ENCODE measurements at places on chromosomes 1 and 21.
A peak's percentile ranks its signal among the peaks of the same experiment; 100 is the strongest.

- no peak for DNase-seq
Measured at GRCh38 chr21:44065428-44065827, 41.8 kb upstream of the PWP2 start.

GRCh38 chr1:41498804-41499203 lies 14.3 kb upstream of the EDN2 start:
- DNase-seq = no peak

- peak; percentile 47 for DNase-seq
Measured at GRCh38 chr1:206685769-206686477, 1.2 kb downstream of the MAPKAPK2 start.

GRCh38 chr1:209674957-209675564 lies at the start of gene G0S2:
TSS of gene G0S2 (plus strand) at chr1:209675412. CDS start at chr1:209675685, 273 bp downstream.
- DNase-seq = peak; percentile 12

- DNase-seq = no peak
Measured at GRCh38 chr1:36913016-36913415, 121.3 kb downstream of the GRIK3 start.

DNA sequence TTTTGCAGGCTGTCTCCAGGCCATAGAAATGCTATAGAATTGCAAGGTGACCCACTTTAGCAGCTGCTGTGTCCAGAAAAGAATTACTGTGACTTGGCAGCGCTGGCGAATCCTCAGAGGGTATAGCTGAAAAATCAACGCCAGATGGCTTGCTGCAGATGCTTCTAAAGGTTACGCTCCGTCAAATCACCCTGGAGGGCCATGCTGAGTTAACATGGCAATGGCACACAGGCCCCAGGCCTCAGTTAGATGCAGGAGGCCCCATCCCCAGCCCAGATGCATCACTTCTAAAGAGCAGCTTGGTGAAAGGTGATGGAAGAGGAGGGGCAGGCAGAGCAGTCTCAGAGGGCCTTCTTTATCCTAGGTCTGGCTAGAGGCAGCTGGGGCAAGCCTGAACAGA lies 18.0 kb downstream of the KIAA1614 start:
- DNase-seq = no peak

GRCh38 chr21:46100426-46100825 lies 2.5 kb downstream of the COL6A2 start:
- peak; percentile 4 for DNase-seq

- DNase-seq = no peak
Measured at GRCh38 chr1:246001837-246002230, 505.2 kb downstream of the SMYD3 start.

DNA sequence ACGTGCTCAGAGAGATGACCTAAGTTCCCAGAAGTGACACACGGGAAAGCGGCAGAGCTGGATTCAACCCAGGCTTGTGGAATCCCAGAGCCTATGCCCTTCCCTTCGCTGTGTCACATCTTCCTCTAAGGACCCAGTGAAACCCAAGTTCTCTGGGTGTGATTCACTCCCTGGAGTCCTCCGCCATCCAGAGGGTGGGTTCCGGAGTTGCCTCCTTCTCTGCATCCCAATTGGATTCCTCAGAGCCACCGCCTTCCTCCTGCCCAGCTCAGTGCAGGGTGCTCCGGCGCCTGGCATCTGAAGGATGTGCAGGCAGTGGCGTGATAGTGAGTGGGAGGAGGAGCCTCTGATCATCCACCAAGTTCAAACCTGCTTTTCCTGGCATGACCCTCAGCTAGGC lies 20.7 kb upstream of the RCC2 start:
- no peak for DNase-seq

DNA sequence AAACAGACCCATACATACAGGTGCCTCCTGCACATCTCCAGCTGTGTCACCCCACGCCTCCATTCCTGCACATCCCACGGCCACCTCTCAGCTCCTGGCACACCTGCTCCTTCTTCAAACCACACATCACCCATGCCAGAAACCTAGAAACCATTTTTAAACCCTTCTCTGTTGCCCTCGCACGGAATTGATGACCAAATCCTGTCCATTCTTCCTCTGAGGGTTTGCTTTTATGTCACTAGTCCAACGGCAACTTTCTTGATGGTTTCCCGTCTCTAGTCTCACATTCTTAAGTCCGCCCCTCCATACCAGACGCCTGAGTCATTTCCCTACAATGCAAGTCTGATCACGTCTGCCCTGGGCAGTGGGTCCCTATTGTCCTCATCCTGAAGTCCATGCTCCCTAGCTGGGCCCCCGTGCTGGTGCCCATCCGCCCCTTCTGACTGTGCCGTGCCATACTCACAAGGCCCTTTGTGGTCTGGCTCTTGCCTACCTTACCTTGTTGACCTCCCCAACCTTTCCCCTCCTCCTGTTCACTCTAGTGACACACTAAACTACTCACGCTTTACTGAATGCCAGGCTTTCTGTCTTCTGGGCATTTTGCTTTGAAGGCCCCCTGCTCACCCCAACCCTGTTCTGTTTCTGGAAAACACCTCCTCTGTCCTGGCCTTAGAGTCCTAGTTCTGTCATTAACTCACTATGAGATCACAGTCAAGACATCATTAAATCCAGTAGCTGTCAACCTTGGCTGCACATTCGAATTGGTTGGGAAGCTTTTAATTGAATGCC lies 17.6 kb downstream of the SLC2A1 start:
- no peak for DNase-seq

DNA sequence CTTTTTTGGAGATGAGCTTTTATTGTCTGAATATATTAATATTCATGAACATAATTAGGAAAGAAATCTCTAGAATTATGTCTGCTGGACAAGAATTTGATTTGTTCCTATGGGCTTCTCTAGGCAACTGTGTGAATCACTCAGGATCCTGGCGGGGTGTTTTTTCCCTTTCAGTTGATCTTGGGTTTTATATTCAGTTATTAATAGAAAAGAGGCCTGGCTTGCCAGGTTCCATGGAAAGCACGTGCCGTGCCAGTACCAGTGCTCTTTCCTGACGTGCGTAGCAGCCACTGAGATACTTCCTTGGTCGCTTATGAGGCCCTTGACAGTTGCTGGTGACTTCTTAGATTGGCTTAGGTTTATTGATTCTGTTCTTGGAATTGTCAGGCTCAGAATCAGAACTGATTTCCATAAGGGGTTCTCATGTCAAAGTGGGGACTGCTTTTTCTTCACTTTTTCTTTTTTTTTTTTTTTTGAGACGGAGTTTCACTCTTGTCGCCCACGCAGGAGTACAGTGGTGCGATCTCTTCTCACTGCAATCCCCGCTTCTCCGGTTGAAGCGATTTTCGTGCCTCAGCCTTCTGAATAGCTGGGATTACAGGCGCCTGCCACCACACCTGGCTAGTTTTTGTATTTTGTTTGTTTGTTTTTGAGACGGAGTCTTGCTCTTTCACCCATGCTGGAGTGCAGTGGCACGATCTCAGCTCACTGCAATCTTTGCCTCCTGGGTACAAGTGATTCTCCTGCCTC lies 48.7 kb upstream of the KIF1B start:
- DNase-seq = no peak

GRCh38 chr1:23546897-23547584 lies 12.3 kb downstream of the ID3 start:
- DNase-seq = no peak

- no peak for DNase-seq
Measured at GRCh38 chr21:38637161-38637560, 138.9 kb upstream of the ERG start.

- no peak for DNase-seq
Measured at GRCh38 chr1:94327001-94327690, 89.8 kb upstream of the ARHGAP29 start.

GRCh38 chr21:30233228-30234020 lies 17.5 kb upstream of the CLDN8 start:
- DNase-seq = no peak

- no peak for DNase-seq
Measured at GRCh38 chr1:38758820-38759219, 100.8 kb downstream of the RRAGC start.

GRCh38 chr1:216005916-216006315 lies 417.3 kb downstream of the USH2A start:
- no peak for DNase-seq

DNA sequence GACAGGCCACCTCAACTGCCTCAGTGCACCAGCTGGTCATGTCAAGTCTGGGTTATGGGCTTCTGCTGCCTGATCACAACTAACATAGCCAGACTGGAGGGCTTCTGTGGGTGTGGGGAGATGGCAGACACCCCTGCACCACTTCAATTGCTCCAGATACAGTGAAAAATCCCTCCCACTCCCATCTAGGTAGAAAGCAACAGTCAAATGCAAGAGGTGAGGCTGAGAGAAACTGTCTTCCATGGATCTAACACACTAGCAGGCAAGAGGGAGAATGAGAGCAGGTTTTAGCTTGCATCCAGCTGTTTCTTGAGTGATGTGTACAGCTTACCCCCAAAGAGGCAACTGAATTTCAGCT lies 10.8 kb downstream of the KCNA2 start:
- DNase-seq = no peak

DNA sequence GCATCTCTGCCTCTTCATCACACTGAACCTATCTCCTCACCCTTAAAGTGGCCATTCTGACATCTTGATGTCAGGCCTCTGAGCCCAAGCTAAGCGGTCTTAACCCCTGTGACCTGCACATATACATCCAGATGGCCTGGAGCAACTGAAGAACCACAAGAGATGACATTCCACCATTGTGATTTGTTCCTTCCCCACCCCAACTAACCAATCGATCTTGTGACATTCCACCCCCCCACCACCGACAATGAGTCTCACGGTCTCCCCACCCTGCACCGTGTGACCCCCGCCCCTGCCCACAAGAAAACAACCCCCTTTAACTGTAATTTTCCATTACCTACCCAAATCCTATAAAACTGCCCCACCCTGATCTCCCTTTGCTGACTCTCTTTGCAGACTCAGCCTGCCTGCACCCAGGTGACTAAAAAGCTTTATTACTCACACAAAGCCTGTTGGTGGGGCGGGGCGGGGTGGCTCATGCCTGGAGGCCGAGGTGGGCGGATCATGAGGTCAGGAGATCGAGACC lies 21.0 kb upstream of the PINK1 start:
- no peak for DNase-seq

- no peak for DNase-seq
Measured at GRCh38 chr1:42658877-42659337, 684 bp downstream of the PPIH start.

GRCh38 chr1:1527092-1527816 lies 13.2 kb downstream of the TMEM240 start:
- DNase-seq = no peak

DNA sequence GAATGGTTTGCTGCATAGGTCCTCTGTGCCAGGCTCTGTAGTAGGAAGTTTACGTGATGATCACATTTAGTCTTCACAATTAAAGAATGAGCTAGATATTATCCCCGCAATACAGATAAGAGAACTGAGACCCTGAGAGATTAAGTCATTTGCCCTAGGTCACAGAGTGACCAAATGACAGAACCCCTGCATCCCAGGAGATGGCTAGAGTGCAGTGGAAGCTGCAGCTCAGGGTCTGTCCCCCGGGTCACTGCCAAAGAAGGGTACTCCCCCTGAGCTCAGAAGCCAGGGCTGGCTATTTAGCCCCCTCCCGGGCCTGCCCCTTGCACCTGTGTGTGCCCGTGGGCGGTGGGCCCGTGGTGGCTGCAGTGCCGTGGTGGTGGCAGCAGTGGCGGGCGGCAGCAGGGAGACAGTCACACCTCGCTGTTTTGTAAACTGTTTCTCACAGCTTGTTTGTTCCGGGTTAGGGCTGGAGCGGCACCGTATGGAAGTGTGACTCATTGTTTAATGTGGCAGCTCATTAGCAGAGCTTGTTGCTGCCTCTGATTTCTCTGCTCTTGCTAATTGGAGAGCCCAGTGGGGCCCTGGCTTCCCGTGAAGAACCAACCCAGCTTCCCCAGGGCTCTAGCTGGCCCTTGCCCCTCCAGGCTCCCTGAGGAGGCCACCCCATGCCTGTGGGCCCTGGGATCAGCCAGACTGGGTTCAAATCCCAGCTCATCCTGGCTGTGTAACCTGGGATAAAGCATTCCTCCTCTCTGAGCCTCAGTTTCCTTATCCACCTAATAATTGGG lies 19.3 kb upstream of the FOXO6 start:
- DNase-seq = no peak

GRCh38 chr21:33374450-33375096 lies 28.6 kb upstream of the IFNGR2 start:
- no peak for DNase-seq

DNA sequence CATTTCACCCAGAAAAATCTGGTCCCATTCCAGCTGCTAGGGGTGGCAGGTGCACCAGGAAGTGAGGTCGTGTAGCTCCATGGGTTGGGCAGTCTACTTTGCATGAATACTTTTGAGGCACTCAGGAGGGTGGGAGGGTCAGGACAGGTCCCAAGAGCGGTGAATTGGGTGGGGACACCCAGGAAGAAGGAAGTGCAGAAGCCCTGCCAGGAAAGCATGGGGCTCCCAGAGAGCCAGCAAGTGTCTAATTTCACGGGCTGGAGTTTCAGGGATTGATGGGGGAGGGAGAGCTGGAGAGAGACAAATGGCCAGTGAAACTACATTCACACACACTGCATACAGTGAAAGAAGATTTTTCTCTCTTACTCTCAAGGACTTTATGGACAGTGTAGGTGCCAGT lies 137.8 kb downstream of the GALNT2 start:
- DNase-seq = no peak

DNA sequence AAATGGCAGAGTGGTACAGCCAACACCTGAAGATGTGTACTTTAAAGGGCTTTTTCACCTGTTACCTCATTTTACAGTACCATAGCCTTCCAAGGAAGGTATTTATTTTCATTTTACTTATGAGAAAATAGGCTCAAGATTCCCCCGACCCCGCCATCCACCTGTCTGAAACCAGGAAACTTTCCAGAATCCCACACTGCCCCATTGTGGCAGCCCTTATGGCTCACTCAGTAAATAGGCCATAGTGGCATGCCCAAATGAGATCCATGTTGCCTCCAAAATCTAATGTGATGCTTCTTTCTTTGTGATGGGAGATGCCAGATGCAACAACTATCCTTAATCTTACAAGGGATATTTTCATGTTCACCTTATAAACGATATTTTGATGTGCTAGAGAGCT lies 97.8 kb downstream of the EBNA1BP2 start:
- no peak for DNase-seq

- no peak for DNase-seq
Measured at GRCh38 chr1:41917835-41918449, 780 bp downstream of the HIVEP3 start.

- DNase-seq = no peak
Measured at GRCh38 chr1:114482585-114482984, 28.4 kb downstream of the TRIM33 start.

DNA sequence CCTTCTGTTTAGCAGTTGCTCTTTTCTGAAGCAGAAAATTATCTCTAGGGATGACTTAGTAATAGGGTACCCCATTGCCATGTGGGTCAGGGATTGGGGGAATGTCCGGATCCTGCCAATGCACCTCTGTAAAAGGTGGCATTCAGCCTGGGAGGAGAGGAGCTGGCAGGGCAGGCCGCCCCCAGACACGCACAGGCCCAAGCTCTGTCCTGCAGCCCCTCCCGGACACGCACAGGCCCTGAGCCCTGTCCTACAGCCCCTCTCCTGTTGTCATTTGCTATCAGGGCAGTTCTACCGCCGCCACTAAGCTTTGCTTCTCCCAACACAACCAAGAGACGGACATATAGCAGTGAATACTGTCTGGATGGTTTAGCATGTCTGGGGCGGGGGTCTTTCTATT lies 219.1 kb downstream of the SDCCAG8 start:
- DNase-seq = no peak

- no peak for DNase-seq
Measured at GRCh38 chr21:45886610-45887026, 95.0 kb upstream of the COL6A1 start.
